GOT3 (cell line): ENCODE measurements at places on chromosomes 2 and 18.

DNA sequence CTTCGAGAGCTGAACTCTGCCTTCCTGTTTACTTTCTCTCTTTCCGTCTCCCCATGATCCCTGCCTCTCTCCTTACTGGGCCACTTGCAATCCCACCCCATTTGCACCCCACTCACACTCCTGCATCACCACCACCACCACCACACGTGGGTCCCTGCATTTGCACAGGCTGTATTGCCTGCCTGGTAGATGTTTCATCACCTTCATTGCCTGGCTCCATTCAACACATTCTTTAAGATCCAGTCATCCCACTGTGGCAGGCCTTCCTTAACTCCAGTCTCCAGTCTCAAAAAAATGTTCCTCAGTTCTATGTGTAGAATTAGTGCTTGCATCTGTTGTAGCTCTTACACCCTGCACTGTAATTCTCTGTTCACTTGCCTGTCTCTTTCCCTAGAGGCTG, 13.9 kb downstream of the NOSTRIN start:
- DNase-seq, result no peak

GRCh38 chr2:27636766-27637165, 7.9 kb downstream of the GPN1 start:
- DNase-seq, result no peak

- peak; percentile 28 for DNase-seq
These were observed 697 bp upstream of the SPATS2L start for GRCh38 chr2:200305797-200306195.

DNA sequence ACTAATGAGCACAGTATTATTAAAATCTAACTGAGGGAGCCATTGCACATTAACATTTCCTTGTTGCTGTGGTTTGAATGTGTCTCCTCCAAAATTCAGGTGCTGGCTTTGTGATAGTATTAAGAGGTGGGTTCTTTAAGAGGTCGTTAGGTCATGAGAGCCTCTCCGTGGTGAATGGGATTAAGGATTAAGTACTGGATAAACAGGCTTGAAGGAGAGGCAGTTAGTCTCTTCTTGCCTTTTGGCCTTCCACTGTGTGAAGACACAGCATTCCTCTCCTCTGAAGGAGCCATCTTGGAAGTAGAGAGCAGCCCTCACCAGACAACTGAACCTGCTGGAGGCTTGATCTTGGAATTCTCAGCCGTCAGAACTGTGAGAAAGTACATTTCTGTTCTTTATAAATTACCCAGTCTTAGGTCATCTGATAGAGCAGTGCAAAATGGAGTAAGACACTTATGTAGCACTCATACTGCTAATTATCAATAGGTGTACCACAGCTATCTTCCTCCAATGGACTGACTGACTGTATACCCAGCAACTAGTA, 182.7 kb downstream of the MYO3B start:
- DNase-seq, result no peak

- DNase-seq, result no peak
These were observed 48.7 kb downstream of the DHRS9 start for GRCh38 chr2:169118060-169118459.

DNA sequence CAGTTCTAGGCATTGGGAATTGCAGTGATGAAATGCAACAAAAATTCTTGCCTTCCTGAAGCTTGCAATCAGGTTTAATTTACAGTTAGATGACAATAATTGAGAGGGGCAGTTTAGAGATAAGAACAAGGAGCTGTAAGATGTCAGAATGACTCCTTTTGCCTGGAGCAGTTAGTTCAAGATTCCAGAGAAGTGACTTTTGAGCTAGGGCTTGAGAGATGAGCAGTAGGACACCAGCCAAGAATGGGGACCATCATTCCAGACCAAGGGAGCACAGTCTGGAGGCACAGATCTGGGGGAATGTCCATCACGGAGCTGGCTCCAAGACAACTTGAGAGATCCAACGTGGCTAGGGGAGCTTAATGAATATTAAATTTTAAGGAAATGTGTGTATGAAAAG, 26.8 kb downstream of the CACNB4 start:
- DNase-seq, result no peak

GRCh38 chr2:69945941-69946340, 15.5 kb downstream of the ASPRV1 start:
- no peak for DNase-seq

DNA sequence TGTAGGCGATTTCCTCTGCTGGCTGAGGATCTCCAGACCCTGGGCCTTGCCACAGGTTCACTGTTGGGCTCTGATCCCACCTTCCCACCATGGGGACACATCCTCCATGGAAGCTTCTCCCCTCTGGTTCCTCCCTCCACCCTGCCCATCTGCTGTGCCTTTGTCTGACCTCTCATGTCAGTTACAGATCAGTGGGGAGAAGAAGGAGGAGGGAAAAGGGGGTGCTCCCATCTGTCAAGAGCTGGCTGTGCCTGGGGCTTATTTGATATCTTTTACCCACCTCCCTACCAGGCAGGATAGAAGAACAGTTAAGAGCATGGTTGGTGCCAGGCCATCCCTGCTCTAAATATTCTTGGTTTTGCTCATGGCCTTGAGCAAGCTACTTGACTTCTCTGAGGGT, 12.3 kb upstream of the DNAJB2 start:
- DNase-seq, result no peak

- no peak for DNase-seq
These were observed 65.9 kb upstream of the ITM2C start for GRCh38 chr2:230798769-230799399.

DNA sequence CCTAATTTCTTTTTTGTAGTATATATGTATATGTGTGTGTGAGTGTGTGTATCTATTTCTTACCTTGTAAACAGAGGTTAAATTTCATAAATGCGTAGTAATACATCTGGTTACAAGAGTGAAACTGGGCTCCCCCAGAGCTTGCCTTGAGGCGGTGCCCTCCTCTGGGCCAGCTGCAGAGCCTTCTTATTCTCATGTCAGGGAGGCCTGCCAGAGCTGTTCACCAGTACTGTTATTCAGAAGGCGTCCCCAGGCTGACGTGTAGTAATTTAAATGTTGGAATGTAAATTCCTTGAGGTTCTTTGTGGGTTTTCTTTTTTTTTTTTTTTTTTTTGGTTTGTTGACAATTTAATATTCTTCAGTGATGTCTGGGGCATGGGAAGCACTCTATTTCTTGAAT, 11.2 kb downstream of the COPS8 start:
- DNase-seq, result no peak

DNA sequence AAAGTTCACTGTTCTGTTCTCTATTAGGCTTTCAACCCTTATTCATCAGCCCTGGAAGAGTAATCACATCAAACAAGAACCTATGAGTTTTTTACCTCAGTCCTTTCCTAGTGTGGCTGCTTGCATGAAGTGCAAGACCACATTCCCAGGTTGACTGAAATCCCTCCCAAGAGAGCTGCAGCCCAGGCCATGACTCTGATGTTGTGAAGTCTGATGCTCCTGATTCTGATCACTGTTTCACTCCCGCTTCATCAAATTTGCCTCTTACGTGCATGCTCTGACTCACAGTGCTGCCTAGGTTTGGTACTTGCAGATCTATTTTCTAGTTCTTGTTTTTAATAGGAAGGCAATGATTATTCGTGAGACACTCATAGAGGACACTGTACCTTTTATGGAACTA, 58.2 kb upstream of the DSEL start:
- DNase-seq, result no peak

DNA sequence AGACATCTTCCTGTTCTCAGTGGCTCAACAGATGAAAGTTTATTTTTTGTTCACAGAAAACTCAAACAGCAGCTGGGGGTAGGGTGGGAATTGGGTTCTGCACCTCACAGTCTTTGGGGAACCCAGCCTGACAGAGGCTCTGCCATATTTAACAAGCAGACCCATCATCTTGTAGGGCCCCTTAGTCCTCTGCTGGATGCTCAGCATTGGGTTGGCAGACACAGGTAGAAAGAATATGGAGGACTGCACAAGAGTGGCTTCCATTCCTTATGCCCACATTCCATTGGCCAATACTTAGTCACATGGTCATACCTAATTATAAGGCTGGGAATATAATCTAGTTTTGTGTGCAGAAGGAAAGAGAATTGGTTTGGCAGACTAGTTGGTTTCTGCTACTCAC, 89.1 kb downstream of the MYO3B start:
- DNase-seq, result no peak

GRCh38 chr2:85911814-85912692, 23.3 kb upstream of the ST3GAL5 start:
- DNase-seq, result no peak

GRCh38 chr2:222774941-222775340, 85.9 kb upstream of the ACSL3 start:
- DNase-seq, result no peak

- no peak for DNase-seq
These were observed 884 bp downstream of the HES6 start for GRCh38 chr2:238238766-238239542.

GRCh38 chr2:96156926-96157648, 11.8 kb upstream of the DUSP2 start:
- no peak for DNase-seq

- no peak for DNase-seq
These were observed 31.6 kb downstream of the PCBP1 start for GRCh38 chr2:70118798-70119454.

GRCh38 chr2:74694281-74694680, 40.2 kb downstream of the SEMA4F start:
- DNase-seq, result no peak

DNA sequence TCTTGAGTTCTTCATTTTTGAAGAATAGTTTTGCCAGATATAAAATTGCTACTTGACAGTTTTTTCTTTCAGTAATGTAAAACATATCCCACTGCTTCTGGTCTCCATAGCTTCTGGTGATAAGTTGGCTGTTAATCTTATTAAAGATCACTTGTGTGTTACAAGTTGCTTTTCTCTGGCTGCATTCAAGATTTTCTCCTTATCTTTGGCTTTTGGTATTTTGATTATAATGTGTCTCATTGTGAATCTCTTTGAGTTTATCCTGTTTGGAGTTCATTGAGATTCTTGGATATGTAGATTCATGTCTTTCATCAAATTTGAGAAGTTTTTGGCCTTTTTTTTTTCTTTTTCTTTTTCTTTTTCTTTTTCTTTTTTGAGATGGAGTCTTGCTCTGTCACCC, 20.2 kb upstream of the ADNP2 start:
- no peak for DNase-seq

GRCh38 chr2:202178346-202178958, 59.9 kb downstream of the SUMO1 start:
- DNase-seq, result no peak

- no peak for DNase-seq
These were observed 82.5 kb upstream of the MAP3K20 start for GRCh38 chr2:172993139-172993538.

GRCh38 chr2:162029287-162029901, 44.6 kb downstream of the DPP4 start:
- peak; percentile 8 for DNase-seq

GRCh38 chr2:8502316-8502715, 179.5 kb upstream of the ID2 start:
- no peak for DNase-seq

DNA sequence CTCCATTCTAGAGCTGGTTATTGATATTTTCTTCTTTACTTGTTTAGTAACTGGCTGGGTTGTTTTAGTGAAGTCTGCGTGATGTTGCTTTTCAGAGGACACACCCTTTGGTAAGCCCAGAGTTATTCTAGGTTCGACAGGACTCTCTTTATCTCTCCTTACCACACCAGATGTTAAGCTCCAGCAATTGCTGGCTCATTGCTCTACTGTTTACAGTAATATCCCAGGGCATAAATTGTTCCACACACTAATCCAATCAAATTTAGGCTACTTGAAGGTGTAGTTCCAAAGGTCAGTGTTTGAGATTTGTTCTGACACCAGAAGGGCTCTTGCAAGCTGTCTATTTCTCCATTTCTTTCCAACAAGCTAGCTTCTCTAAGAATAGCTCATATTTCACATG, 506.6 kb downstream of the NR4A2 start:
- no peak for DNase-seq

- DNase-seq, result no peak
These were observed 1040.3 kb downstream of the TSN start for GRCh38 chr2:122795763-122796162.

GRCh38 chr2:241092677-241093076, 9.4 kb downstream of the MTERF4 start:
- DNase-seq, result no peak

GRCh38 chr2:54287532-54287931, 31.5 kb upstream of the TSPYL6 start:
- DNase-seq, result no peak

DNA sequence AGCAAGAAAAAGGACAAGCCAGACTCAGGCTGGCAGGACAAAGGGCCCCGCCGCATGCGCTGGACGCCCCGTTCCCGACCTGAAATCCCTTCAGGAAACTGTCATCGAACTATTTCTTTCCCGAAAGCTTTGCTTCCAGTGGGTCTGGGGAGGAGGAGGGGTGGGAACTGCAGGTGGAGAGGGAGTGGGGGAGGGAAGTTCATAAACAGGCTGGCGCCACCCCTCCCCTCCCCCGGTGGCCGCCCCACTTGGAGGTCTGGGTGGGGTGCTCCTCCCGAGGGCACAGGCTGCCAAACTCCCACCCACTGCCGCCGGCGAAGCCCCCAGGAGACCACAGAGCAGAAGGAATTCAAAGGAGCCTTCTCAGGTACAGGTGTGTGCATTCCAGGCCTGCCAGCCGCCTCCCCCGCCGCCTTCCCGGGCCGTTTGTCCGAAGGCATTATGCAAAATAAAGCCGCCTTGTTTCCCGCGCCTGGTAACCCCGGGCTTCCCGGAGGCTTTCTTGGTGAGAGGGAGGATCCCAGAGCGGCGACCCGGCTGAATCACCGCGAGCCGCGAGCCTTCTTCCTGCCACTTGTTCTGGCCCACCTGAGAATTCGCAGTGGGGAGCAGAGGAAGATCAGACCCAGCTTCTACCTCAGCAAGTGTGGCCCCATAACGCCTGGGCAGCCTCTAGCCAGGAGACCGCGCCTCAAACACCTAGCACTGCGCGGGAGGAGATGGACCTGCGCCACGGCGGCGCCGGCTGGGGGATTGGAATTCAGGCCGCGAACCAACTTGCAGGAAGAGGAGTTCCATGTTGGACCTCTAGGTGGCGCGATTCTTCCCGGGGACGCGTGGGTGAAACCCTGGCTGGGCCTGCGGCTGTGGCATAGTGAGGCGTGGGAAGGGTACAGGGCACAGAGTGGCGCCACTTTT, 101.9 kb downstream of the FOXI3 start:
- no peak for DNase-seq

DNA sequence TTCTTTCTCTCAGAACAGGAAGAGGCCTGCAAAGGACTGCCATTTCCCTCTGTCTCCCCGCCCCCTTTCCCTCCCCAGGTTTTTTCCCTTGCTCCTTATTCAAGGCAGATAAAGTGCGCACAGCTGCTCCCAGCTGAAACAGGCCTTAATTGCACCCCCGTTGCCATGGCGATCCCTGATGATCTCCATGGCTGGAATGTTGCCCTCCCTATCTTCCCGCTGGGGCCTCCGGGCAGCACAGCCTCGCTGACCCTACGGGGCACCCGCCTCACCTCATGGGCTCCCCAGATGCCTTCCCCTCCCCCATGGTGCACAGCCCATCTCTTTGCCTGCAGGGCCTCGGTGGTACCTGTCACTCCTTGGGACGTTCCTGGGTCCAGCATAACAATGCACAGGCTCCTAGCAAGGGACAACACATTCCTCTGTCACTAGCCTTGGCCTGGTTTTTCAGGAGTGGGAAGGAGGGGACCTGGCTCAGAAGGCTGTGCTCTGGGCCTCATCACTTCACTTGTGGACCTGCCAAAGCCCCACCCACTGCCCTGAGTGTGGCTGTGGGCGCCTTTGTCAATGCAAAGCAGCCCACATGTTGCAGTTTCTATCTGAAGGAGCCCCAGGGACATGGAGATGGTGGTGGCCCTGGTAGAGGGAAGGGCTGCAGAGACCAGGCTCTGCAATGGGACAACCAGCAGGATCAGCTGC, 115.0 kb downstream of the CELF4 start:
- no peak for DNase-seq
